ENCODE measurements at places on chromosomes 4 and X.

GRCh38 chr4:115113506-115114106, at the start of gene NDST4:
Gene NDST4, minus strand, starts transcription at chr4:115113620. Its CDS starts 36,584 bp downstream, at chr4:115077036.
- no peak for DNase-seq

DNA sequence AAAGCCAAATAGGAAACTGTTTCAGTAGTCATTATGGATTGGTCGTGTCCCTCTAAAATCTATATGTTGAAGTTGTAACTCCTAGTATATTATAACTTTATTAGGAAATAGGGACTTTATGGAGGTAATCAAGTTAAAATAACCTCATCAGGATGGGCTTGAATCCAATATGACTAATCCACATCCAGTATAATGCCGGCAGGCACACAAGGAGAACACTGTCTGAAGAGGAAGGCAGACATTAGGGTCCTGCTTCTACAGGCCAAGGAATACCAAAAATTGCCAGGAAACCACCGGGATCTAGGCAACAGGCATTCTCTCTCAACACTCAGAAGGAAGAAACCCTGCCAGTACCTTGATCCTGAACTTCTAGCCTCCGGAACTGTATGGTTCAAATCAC, 130.3 kb downstream of the ATP10D start:
- DNase-seq: no peak

DNA sequence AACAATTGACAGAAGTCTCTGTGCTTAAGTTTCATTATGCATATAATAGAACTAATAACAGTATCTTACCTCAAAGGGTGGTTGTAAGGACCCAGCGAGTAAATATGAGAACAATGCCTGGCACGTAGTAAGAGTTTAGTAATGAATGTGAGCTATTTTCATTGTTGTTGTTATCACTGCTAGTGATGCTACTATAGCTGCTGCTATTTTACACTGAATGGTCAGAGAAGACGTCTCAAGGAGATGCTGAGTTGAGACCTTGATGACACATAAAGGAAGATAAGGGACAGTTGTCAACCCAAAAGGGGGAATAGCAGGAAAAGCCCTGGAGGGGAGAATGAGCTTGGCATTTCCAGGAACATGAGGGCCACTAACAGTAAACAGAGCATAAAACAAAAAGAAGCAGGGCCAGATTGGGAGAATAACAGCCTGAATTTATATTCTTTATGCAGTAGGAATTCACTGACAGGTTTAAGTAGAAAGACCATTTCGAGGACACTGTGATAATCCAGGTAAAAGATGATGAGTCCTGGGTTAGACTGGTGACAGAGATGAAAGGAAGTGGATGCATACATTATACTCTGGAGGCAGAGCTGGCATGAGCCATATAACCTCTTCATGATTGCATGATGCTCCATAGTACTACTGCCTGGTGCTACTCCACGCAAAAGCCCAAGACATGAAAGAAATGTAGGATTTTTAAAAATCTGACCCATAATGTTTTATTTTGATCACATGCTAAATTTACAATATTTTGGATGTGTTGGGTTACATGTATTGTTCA, 23.1 kb downstream of the ATP8A1 start:
- DNase-seq: no peak

- DNase-seq: no peak
Measured at GRCh38 chrX:142251680-142252079, 46.6 kb upstream of the MAGEC2 start.

DNA sequence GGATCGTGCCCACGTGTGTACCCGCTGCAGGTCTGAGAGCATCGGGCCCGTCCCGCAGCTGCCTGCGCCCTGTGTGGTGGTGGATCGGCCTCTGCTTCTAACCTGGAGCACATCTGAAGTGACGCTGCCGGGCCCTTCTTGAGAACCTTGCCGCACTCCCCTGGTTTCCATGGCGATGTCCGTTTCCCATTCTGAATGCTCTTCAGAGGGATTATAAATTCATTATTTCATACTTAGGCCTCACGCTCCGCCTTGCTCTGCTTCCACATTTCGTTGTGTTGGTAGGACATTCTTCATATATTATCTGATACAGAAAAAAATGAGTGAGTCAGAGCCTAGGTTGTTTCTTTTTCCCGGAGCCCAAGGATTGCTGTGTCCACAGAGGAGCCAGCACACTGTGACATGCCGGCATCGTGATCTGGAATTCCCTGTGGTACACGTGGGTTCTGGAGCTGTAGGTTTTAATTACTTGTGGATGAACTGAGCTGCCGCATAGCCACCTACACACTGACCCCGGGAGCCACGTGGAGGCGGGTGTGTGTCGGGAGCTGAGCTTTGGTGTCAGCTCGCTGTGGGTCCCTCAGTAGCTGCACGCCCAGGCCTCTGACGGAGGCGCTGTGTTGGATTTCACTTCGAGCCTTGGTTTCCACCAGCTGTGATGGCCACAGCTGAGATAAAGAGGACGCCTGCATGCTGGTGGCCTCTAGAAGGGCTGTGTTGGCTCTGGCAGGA, 63.4 kb downstream of the PSAPL1 start:
- DNase-seq: no peak

DNA sequence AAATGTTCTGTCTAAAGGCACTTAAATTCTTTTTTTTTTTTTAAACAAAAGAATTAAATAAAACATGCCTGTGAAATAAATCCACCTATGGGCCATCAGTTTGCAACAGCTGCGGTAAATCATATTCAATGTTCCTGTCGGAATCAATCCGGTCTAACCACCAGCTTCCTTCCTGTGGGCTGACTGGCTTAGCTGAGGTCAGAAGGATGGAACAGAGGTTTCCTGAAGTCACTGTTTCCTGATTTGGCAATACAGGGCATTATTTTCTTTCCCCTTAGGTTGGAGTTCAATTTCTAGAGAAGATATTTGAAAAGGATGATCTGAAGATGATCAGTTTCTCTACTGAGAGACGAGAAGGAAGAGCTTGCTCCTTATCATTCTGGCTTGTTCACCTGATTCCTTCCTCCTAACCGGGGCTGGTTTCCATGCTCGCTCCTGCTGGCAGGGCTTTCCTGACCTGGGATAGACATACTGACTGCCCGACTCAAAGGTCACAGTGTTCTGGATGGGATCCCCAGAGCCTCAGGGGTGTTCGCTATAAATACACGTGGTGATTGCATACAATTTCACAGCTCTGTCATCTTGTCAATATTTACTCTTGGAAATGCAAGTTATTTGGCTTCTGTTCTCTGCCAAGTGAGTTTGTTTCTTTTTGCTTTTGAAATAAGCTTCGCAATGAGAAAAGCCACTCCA, 21.7 kb downstream of the PDLIM3 start:
- DNase-seq: no peak

- no peak for DNase-seq
Measured at GRCh38 chrX:57674861-57675260, 5.2 kb downstream of the NLRP2B start.

Data from AG04450 (cell line).